ENCODE measurements at places on chromosomes 7 and 10.

DNA sequence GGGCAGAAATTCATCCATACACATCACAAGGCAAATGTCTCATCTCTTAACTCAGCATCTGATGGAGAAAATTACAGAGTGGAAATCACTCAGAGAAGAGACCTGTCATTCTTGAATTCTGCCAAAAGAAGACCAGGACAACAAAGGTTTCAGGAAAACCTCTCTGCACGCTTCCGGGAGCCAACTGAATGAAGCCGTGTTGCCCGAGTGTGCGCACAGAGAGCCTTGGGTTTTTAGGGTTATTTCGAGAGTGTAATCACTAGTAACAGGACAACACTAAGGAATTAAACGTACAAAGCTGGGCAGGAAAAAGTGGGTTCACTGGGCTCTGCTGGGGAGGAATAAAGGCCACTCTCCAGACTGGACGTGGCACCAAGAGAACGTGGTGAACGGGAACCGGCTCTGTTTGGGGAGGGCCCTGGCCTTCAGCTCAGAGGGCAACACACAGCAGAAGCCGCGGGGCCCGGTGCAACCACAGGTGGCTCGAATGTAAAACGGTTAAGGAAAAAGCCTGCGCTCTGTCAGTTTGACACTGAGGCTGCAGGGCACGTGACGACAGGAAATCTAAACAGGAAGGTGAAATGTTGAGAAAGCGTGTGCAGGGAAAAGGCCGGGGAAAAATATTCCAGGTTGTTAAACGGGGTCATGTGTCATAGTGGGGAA, 331.5 kb downstream of the DNAJB6 start:
- no peak for DNase-seq

- DNase-seq: no peak
Measured at GRCh38 chr10:96272316-96273280, 1.2 kb upstream of the BLNK start.

- DNase-seq: peak; percentile 78
Measured at GRCh38 chr7:50349963-50350944, 45.7 kb downstream of the IKZF1 start.

DNA sequence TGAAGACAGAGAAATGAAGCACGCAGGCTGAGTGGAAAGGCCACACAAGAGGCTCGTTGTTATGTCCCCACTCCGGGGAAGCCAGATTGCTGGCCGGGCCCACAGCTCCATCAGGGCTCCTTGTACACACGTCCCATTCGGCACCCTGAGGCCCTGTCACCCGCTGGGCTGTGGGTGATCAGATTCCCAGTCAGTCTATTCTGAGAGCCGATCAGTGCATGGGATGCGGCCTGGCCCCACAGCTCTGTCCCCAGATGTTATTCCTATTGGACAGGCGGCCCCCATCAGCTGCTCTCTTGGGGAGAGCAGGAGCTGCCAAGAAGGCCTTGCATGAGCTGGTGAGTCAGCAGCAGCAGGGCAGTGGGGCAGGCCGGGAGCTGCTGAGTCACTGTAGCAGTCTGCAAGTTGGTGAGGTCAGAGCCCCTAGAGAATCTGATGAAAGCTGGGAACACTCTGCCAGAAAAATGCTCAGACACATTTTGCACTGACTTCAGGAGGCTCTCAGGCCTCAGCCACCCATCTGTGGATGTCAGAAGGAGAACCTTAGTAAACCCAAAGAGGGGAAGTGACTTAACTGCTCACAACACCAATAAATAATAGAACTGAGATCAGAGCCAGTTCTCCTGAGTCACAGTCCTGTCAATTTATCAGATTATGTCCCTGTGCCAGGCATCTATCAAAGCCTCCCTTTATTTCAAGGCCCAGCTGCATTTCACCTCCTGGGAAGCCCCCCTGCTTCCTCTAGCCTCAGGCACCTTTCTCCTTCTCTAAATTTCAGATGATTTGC, 9.4 kb upstream of the PSAP start:
- DNase-seq: peak; percentile 42

DNA sequence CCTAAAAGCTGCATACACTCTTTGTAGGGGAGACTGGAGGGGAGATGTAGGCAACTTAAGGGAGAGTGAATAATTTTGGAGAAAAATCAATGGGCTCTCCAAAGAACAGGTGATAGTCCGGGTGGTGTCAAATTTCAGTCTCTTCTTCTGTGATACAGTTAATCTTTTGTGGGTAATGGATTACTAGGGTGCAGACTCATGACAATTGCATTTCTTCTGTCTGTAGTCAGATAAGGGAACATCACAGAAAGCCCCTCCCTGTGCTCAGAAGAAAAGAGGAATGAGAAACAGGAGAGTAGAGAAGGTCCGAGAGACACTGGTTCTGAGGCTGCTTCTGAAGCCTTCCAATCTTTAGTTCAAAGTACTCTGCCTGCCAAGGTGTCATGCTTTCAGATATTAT, 1140.7 kb upstream of the LRRN3 start:
- DNase-seq: no peak

- DNase-seq: no peak
Measured at GRCh38 chr7:41880107-41880506, 177.2 kb upstream of the INHBA start.

DNA sequence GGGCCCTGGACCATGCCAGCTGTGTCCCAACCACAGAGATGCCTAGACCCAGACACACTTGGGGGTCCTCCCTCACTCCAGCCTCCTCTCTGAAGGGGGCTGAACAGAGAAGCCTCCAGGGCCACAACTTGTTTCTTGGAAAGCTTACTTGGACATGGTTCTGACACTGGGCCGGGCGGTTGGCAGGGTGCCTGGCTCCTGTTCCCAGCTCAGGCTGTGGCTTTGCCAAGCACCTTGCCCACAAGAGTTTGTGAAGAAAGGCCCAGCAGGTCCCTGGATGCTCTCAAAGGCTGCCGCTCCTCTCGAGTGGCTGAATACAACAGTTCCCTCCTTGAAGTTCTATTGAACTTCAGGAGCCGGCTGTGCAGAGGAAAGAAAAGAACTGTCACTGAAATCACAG, 181.6 kb downstream of the PTPN20 start:
- DNase-seq: no peak

GRCh38 chr10:87594864-87595263, 64.8 kb upstream of the PAPSS2 start:
- DNase-seq: no peak

DNA sequence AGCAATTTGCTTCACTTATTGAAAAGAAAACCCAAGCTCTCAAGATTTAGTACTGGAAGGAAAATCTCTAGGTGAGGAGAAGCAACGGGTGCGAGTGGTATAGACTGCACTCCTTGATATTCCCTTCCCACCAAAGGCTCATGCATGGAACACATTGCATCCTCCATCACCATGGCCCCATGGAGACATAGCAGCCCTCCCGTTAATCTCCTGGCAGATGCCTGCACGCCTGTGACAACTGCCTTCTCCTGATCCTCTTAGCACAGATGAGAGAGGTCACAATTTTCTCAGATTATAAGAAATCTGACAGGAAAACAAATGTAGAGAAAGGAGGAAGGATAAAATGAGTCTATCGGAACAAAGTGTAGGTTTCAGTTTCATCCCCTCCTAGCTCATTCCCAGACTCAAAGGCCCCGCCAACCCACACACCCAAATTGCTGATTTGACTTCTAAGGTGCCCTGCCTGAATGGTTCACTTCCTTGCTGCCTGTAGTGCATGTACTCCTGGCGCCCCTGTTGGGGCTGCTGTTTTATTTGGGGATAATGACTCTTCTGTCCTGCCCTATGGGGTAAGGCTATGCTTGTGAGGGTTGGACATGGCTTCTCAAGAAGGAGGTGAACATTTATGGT, 50.0 kb downstream of the PLXNA4 start:
- DNase-seq: no peak

DNA sequence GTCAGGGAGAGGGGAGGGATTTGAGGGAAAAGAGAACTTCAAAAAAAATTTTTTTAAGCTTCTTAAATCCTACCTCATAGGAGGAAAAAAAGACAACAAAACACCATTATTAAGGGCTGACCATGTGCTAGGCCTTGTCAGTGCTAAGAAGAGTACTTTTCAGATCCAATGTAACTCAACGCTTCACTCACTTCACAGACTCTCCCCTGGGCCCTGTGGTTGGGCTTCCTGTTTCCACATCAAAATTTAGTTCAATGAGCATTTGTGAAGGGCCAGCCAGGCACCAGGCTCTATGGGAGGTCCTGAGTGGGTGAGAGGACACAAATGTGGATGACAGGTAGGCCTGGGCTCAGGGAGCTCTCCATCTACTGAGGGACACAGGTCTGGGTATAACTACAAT, 249.8 kb downstream of the PTEN start:
- DNase-seq: no peak

DNA sequence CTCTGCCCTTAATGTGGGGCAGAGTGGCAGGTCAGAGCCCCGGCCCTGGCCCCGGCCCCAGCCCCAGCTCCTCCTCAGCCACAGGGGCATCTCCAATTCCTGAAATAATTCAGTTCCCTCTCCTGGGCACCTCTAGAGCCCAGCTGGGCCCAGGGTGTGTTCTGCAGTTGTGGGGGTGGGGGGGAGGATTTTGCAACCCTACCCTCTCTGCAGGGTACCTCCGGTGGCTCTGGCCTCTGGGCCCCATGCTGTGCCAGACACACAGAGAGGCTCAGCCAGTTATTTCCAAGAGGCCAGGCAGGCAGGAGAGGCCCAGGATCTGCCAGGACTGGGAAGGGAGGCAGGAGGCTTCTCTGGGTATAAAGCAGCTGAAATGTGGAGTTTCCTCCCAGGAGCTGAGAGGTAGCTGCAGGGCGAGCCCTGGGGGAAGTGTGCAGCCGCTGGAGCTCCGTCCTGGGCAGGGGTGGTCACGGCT, 47.9 kb downstream of the PWWP2B start:
- DNase-seq: no peak

GRCh38 chr10:9613338-9614075, 1404.2 kb upstream of the CELF2 start:
- no peak for DNase-seq

- DNase-seq: no peak
Measured at GRCh38 chr7:29377718-29378117, 183.1 kb downstream of the CHN2 start.

DNA sequence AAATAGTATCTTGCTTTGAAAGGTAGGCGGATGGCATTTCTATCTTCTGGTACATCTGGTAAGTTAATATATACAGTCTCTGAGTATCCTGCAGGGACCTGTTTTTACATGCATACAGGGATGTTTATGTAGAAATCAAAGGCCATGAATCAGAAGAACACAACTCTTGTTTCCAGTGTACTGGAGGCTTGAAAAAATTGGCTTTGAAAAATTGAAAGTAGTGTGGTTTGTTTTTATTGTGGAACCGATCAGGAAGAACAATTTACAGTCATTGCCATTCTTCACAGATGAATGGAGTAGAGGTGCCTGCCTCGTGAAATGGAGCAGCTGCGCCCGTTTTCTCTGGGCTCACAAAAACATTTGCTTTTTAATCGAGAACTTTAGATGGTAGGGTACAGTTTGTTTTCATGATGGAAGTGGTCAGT, 54.0 kb upstream of the RPA3 start:
- no peak for DNase-seq

GRCh38 chr7:42858570-42858969, 53.3 kb downstream of the C7orf25 start:
- no peak for DNase-seq

DNA sequence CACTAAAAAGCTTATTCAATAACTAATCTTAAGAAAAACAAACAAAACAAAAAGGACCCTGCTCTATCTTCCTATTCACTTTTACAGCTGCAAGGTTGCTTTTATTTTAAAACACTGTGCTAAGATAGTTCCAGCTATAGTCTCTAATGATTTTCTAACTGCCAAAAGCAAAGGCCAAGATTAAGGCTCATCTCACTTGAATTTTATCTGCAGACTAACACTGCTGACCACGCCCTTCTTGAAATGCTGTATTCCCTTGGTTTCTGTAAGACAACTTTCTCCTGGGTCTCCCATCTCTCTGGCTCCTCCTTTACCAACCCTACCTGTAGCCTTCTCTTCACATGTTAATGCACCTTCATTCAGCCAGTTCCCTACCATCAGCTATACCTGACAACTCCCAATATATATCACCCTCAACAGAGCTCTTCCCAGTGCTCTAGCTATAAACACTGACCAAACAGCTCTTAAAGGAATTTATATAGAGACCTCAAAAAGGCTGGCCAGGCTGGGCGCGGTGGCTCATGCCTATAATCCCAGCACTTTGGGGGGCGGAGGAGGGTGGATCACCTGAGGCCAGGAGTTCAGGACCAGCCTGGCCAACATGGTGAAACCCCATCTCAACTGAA, 11.7 kb downstream of the SRPK2 start:
- no peak for DNase-seq

GRCh38 chr7:43742692-43743091, 13.4 kb upstream of the COA1 start:
- no peak for DNase-seq

DNA sequence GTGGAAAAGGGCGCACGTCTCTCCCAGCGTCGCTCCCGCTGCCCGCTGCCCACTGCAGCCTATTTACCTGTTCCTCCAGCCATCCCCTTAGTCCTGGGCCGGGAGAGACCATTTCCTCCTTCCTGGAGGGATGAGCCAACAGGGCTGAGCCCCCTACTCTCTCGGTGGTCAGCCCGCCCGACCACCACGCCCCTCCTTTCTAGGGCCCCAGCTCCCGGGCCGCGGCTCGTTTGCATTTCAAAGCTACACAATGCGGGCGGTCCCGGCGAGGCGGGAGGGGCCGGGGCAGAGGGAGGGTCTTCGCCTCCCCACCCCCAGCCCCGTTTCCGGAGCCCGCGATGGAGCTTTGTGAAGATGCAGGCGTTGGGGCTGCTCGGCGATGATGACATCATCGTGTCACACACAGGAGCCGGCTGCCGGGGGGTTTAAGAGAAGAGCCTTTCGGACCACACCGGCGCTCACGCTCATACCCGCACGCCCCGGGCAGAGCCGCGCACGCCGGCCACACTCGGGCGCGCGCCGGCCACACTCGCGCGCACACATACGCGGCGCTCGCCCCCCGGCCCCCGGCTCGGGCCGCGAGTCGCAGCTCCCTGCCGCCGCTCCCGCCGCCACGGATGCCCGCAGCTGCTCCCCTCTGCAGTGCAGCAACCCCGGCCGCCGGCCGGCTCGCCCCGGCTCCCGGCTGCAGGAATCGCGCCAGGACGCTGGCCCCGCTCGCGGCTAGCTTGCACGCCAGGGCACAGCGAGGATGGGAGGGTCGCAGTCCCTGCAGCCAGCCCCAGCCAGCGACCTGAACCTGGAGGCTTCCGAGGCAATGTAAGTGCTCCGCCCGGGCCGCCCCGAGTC, 107.7 kb upstream of the BTBD16 start:
- DNase-seq: no peak

- DNase-seq: no peak
Measured at GRCh38 chr10:84269162-84269561, 24.3 kb downstream of the RGR start.

DNA sequence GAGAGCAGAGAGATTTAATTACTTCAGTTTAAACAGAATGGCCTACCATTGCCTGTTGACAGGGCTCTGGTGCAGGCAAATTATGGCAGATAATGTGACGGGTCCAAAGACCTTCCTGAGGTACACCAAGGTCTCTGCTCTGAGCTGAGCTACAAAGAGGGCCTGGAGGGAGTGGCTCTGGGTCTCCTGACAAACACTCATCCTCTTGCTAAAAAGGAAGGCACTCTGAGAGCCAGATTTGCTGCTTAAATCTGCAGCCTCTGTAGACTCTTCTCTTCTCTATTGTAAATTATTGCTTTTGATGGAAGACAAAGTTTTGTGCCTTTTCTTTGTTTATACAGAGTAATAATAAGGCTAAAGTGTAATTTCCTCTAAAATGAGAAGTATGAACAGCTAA, 529.5 kb upstream of the FZD8 start:
- DNase-seq: no peak
